ENCODE measurements at places on chromosomes 3 and 15. TPM values are rescaled to one million over a fixed set of nuclear protein-coding genes. Genes with fewer than 3 reads are reported as not detected.

DNA sequence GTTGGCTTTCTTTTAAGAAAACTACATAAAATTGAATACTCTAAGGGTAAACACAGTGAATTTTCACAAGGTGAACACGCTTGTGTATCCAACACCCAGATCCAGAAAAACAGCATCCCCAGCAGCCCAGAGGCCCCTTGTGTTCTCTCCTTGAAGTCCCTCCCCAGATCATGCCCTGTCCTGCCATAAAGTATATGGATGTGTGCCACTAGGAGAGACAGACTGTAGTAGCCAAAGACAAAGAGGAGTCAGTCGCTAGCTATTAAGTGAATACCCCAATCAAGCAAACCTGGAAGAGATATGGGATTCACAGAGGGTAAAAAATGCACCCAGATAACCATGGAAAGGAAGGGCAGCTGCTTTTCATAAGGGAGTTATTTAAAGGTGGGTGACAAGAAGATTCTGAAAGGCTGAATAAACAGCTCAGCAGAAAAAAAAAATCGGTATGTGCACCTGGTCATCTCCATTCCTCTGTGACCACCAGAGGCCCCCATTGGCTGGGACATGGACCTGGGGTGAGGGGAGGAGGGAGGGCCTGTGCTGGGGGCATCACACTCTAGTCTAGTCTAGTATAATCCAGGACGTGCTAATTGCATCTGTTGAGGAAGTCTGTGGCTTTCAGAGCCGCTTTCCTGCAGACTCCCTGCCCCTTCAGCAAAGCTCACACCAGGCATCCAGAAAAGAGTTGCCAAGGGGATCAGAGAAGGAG is 167.3 kb upstream of the NDN start:
- no peak for DNase-seq

DNA sequence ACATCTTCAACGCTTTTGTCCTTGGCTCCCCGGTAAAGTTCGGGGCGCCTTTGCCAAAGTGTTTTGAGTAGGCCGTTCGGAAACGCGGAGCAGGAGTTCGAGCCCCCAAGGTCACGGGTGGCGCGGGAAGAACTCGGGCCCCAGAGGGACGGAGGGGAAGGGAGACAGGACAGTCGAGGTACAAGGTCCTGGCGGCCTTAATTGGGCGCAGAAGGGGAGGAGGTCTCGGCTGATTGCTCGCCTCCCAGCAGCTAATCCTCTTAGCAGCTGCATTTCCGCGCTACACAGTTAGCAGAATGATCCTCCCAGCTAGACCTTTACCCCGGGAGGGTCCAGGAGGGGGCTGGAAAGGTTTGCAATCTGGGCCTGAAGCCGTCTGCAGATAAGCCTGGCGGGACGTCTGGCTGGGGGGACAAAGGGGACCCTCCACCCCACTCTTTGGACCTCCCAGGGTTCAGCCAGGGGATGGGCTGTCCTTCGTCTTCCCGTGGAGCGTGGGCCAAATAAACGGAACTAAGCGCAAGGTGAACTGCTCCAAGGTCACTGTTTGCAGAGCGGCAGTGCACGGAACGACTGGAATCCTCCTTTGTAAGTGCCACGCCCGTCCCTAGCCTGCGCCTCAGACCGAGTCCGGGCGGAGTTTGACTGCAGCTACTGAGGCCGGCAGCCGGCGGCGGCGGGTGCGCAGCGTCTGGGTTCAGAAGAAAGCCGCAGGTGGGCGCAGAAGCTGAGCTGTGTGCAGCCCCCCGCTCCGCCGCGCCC is 7.2 kb downstream of the EOMES start:
- DNase-seq = no peak

- no peak for DNase-seq
These were observed 63.3 kb downstream of the ABHD5 start for GRCh38 chr3:43753741-43754715.

FANCD2OS gene
- polyA plus RNA-seq = not detected

GRCh38 chr3:122397201-122397600 is 13.2 kb downstream of the FAM162A start:
- no peak for DNase-seq

DNA sequence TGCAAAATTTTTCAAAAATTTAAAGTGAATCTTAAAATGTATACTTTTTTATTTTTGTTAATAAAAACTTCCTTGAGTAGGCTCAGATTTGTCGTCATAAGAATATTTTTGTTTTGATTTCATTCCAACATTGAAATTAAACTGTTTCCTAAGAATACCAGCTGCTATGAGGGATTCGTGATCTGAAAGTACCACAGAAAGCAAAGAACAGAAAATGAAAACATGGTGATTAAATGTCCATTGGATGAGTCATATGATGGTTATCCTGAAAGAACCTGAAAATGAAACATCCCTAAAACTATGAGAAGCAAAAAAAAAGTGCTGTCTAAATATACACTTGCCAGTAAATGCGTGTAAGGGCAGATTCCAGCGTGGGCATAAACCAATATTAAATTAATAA is 143.8 kb downstream of the GMNC start:
- no peak for DNase-seq

GRCh38 chr3:192831111-192831644 is 86.5 kb downstream of the MB21D2 start:
- DNase-seq = no peak

GRCh38 chr3:196003611-196004010 is 78.3 kb downstream of the TFRC start:
- DNase-seq = no peak

DNA sequence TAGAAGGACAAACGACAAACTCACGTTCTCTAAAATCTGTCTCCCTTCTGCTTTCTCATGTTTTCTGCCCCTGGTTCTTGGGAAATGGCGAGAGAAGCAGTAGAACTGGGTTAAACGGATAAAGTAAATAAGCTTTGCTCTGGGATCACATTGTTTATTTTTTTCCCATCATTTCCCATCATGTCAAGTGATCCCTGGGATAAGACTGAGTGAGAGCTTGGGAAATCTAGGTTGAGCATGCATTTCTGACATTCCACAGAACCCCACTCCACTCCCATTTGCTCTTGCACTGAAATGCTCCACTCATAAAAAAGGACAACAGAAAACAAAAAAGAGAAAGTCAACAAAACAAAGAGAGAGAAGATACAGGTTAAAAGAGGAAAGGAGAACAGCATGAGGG is 69.1 kb downstream of the SEMA6D start:
- no peak for DNase-seq

TRIM42 gene
- not detected for polyA plus RNA-seq

PRR23C gene
- 0.07 TPM for polyA plus RNA-seq

- DNase-seq = no peak
These were observed 49.2 kb upstream of the CTDSPL start for GRCh38 chr3:37812499-37812896.

- DNase-seq = no peak
These were observed 8.3 kb downstream of the GHRL start for GRCh38 chr3:10284496-10284895.

- DNase-seq = no peak
These were observed 45.9 kb upstream of the WDR5B start for GRCh38 chr3:122461806-122462205.

DNA sequence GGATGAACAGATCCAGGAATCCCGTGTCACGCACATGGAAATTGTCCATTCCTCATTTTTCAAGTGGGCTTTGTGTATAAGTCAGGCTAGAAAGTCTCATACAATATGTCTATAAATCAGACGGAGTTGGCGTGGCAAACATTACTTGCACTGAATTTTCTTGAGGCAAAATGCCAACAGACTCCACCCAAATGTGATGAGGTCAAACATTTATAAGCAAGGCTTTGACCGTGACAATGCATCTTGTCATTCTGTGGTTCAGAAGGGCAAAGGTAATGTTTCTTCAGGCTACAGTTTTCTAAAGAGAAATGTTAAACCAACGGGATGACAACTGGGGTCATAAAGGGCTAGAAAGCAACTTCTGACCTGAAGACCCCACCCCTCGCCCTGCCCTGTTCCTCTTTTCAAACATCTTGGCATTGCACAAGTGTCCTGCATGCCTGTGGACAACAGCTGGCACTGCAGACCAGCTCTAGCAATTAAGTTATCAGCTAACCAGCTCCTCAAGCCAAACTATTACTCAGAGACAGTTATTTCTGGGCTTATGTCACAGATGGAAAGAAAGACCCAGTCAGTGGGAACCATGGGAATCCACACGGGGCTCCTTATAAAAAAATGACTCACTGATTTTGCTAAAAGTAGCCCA is 36.5 kb upstream of the SPTBN5 start:
- no peak for DNase-seq

DNA sequence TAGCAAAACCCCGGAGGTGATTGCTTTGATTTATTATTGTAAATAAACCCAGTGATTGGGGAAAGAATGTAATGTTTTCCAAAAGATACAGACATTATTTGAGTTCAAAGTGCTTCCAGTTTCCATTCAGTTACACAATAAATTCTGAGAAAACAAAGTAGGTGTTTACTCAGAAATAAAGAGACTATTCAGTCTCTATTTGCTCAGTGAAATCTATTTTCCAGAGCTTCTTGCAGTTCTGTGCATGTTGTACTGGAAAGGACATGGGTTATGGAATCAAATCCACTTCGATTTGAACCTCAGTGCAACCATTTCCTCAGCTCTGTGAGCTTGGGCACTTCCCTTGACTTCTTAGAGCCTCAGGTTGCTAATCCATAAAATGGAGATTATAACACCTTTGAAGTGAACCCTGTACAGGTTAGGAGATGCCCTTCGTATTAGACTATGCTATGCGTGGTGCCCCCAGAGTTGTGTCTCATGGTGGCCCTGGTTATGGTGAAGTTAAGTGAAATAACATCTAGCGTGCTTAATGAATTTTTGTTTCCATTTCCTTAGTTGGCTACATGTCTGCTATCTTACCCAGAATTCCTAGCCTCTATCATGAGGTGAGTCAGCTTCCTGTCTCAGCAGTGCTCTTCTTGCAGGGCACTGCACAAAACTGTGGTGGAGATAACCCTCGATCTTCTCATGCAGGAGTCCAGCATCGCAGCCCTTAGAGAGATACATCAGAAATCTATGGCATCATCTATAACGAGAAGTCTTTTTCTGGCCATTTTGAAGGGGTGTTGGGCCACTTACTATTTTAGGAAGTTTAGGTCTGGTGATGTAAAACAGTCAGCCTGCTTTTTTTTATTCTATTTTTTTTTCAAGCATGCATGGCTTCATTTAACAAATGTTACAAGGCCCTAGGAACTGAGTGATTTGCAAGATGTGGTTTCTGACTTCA is 97.7 kb downstream of the RPL39L start:
- DNase-seq = no peak

DNA sequence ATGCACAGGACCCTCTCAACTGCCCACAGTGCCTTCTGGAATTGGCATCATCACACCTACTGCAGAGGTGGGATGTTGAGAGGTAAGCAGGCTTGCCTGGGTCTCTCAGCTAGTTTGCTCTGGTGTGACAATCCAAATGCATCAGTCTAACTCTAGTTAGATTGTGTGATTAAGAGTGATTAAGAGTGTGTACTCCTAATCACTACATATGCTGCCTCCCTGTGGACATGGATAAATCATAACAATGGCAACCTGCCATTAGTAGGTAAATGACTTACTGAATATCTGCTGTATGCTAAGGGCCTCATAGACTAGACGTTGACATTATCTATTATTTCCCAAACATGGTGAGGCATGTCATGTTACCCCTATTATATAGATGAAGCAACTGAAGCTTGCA is 342.1 kb downstream of the OCA2 start:
- no peak for DNase-seq

GRCh38 chr3:65953881-65954733 is 84.6 kb downstream of the MAGI1 start:
- peak; percentile 54 for DNase-seq

BHLHE40 gene
- polyA plus RNA-seq = 25.1 TPM

DNA sequence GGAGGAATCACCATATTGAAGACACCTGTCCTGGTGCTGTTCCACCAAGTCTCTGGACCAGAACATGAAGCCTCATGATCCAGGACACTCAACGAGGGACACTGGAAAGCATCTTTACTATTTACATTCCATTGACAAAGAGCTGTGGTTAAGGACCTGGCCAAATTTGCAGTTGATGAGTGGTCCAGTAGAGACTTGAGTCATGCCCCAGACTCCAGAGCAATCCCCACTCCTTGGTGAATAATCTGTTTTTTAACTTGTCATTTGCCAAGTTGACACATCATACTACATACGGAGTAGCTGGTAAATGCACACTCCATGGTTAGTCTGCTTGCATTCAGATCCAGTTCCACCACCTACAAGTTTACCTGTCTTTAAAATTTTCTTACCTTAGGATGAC is 1.2 kb upstream of the COL6A6 start:
- DNase-seq = no peak

GRCh38 chr15:57108296-57108695 is 189.9 kb downstream of the TCF12 start:
- DNase-seq = no peak

GRCh38 chr3:52106951-52107611 is 47.1 kb downstream of the POC1A start:
- DNase-seq = no peak

CLDN16 gene
- polyA plus RNA-seq = 42.7 TPM
